ENCODE measurements at places on chromosomes 3 and 15.

- no peak for DNase-seq
Measured at GRCh38 chr15:89455535-89455934, 40.8 kb downstream of the RHCG start.

GRCh38 chr3:148823026-148823425 is 4.6 kb upstream of the CPB1 start:
- DNase-seq: no peak

DNA sequence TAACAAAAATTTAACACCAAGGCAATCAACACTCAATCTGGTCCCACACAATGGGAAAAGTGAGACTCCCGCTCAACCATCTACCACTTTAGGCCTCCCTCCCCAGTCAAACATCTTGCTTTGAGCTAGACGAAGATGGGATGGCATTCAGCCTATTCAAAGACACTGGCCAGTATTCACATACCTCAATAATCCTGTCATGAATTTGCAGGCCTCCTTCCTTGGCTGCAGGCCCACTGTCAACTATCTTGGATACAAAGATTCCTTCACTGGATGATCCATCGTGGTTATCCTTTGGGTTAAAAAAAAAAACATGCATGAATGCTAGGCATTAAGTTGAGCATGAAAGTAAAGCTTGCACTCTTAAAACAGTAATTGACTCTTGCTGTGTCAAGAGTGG is 22.6 kb downstream of the PDZRN3 start:
- no peak for DNase-seq

- DNase-seq: no peak
Measured at GRCh38 chr3:16455001-16455400, 58.5 kb downstream of the RFTN1 start.

GRCh38 chr3:106342386-106342785 is 473.6 kb upstream of the CBLB start:
- no peak for DNase-seq

GRCh38 chr15:78638658-78639314 is 2.2 kb downstream of the CHRNB4 start:
- DNase-seq: no peak

- DNase-seq: no peak
Measured at GRCh38 chr3:54857343-54857742, 70.5 kb downstream of the LRTM1 start.

- DNase-seq: no peak
Measured at GRCh38 chr15:60683156-60683555, 204.2 kb upstream of the ICE2 start.

DNA sequence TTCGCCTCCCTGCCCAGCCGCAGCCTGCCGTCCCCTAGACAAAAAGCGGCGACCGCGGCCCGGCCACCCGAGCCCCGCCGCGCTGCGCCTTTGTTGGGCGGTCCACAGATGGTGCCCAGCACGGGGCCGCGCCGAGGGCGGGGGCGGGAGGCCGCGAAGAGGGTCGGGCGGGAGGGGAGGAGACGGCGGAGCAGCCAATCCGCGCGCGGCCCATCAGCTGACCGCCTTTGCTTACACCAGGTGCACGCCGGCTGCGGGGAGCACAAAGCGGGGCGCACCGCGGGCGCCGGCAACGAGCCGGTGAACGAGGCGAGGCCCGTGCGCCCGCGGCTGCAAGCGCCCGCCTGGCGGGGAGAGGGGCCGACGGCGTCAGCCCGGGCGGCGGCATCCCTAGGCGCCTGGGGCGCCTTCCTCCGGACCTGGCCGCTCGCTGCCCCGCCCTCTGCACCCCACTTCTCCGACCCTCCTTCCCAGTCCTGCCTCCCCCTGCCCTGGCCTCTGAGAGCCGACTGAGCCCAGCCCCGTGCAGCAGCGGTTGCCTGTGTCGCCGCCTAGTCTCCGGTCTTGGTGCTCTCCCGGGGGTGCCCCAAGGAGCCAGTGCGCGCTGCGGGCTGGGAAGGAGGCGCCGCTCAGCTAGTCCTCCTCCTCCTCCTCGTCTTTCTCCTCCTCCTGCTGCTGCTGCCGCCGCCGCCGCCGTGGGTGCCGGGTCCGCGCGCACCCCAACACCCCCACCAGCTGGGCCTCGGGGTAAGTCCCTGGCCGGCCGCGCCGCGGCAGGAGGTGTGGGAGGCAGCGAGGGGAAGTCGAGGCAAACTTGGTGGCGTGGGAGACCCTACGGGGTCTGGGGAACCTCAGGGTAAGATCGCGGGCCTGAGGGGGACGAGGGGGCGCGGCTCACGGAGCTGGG is at the start of gene LRRN1:
Gene LRRN1, plus strand, starts transcription at position 259 of the 907 bp plus-strand sequence. CDS start 45,211 bp downstream, outside the sequence.
- peak; percentile 86 for DNase-seq

- DNase-seq: no peak
Measured at GRCh38 chr3:196207833-196208607, 3.2 kb downstream of the ZDHHC19 start.

- DNase-seq: no peak
Measured at GRCh38 chr15:67407786-67408185, 113.1 kb upstream of the C15orf61 start.

DNA sequence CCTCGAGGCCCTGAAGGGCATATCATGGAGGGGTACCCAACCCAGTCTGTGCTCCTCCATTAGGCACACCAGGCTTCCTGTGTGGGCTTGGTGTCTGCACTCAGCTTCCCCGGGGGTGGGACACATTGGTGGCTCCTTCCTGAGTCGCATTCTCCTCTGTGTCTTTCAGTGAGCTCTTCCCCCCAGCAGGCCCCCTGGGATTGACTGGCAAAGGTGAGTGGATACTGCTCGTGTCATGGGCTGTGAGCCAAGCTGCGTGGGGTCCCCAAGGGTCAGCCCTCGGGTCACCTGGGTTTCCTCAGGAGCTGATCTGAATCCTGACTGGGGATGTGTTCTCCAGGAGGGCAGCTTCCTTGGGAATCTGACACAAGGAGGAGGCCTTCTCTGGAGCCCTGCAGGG is 231.0 kb downstream of the SNRPN start:
- peak; percentile 53 for DNase-seq

Data from left forelimb (tissue), 1 donor.